ENCODE measurements at places on chromosomes 6 and 20.

DNA sequence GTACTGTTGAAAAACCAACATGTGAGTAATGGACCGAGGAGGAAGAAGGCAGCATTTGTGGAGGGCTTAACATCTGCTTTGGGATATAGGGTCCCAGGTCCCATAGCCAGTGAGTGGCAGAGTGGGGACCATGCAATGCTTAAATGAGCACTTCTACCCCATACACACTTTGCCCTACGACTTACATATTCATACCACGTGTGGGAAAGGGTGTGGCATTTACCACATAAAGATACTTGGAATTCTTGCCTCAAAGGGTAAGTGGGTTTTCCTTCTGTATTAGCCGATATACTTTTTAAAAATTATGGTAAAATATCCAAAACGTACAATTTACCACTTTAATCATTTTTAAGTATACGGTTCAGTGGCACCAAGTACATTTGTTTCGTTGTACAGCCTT, 199.3 kb downstream of the BACH2 start:
- DNase-seq: no peak

- no peak for DNase-seq
Measured at GRCh38 chr6:145866456-145867396, 52.1 kb upstream of the FBXO30 start.

- no peak for DNase-seq
Measured at GRCh38 chr6:9057937-9058336, 622.6 kb upstream of the SLC35B3 start.

- DNase-seq: no peak
Measured at GRCh38 chr20:50284811-50285375, 94.3 kb downstream of the CEBPB start.

GRCh38 chr6:116697480-116697879, 16.5 kb downstream of the KPNA5 start:
- no peak for DNase-seq

DNA sequence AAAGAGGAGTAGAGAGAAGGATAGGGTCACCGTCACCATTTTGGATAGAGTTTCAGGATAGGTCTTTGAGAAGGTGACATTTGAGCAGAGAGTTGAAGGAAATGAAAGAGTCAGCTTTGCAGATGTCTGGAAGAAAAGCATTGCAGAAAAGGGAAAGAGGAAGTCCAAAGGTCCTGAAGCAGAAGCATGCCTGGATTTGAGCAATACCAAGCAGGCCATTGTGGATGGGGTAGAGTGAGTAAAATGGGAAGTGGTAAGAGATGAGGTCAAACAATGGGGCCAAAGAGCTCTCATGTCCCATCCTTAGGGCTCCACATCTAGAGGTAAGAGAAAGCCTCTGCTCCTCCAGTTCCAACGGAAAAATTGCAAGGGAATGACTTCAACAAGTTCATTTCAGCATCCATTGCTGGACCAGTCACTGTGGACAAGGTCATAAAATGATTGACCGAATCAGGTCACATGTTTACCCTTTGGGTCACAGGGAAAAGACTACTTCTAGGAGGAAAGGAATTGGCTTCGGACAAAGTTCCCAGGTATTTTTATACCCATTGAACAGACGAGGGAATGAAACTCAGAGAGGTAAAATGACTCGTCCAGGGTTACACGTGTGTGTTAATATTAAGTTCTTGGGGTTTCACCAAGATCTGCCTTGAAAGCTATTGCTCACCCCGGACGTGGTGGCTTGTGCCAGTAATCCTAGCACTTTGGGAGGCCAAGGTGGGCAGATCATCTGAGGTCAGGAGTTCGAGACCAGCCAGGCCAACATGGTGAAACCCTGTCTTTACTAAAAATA, 6.6 kb upstream of the SAMHD1 start:
- no peak for DNase-seq

DNA sequence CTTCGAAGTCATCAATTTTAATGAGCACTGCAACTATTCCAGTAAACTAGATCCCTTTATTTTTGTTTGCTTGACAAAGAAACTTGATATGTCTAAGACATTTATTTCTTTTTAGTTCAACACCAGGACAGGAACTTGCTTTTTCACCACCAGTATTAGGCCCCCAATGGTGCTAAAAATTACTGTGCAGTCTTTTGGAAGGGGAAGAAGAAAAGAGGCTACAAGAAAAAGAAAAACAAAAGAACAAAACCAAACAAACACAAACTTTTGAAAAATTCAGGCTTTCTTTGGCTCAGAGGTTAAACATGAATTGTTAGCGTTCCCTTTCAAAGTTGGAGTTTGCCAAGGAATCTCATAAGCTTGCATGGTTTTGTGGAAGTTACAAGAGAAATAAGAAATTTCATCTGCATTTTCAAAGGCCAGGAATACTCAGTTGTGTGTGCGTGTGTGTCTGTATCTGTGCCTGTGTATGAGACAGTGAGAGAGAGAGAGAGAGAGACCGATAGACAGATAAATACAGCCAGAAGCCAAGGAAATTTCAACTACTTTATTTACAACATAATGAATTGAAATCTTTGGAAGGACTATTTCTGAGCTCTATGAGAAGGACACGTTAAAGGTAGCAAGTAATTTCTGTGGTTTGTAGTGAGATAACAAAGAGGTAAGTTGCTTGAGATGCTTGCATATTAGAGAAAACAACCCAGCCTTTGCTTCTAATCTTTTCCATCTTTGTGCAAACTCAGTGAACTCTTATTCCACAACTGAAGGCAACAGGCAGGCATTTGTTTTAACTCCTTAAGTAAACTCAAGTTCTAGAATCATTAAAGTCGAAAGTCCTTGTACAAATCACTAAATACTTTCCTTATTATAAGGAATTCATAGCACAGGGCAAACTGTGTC, 171.0 kb upstream of the CITED2 start:
- no peak for DNase-seq

DNA sequence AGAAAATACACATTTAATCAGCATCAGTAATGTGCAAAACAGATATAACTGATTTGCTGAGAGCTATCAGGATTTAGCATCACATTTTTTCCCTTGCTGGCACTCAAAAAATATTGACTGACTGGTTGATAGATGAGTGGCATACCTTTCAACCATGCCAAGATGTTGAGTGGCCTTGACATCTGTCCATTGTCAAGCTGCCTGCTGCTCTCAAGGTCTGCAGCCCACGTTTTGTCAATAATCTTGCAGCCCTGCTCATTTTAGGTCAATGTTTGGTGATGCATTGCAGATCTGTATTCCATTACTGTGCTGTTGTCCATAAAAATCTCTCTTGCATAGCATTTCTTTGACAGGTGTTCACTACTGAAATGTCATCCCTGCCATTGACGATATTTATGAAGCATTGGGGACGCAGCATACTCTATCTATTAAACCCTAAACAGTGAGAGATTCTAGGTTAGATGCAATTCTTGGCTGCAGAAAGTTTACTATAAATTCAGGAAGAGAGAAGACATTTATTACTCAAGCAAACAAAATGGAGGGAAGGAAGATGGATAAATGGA, 111.6 kb downstream of the BFSP1 start:
- no peak for DNase-seq

GRCh38 chr20:16052456-16052855, 520.8 kb downstream of the KIF16B start:
- DNase-seq: no peak

GRCh38 chr6:166955121-166955864, 1.1 kb downstream of the RNASET2 start:
- no peak for DNase-seq

DNA sequence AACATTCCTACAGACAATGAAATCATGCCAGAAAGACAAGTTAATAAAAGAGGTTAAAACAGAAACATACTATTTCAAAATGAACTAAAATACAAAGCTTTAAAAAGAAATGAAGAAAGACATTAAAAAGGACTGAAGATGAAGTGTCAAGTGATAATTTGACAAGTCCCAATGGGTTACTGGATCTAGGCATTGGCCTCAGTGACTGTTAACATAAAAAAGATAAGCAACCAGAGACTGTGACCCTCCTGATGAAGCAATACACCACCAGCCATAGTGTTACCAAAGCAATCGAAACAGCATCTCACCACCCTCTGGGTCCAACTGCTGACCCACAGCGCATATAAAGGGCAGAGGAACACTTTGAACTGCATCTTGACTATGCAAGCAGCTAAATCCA, 130.3 kb downstream of the FIG4 start:
- DNase-seq: no peak

DNA sequence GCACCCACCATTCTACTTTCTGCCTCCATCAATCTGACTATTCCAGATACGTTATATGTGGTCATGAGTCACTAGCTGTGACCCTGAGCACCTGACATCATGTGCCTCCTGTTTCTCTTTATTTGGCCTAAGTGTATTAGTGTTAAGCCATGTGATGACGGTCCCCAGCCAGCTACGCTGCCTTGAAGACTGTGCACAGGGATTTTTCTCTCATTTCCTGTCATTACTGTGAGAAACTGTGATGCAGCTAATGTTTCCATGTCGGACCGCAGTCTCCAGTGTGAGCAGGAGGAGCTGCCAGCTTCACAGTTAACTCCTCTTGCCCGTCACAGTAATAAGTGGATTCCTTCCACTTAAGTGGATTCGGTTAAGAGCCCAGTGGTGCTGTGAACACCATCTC, 9.9 kb upstream of the SPATS1 start:
- DNase-seq: no peak

GRCh38 chr6:140049251-140049650, 674.8 kb upstream of the CITED2 start:
- DNase-seq: no peak

GRCh38 chr20:57654363-57654997, 34.3 kb upstream of the ZBP1 start:
- peak; percentile 41 for DNase-seq

GRCh38 chr20:428658-429200, 20.6 kb downstream of the RBCK1 start:
- DNase-seq: no peak

DNA sequence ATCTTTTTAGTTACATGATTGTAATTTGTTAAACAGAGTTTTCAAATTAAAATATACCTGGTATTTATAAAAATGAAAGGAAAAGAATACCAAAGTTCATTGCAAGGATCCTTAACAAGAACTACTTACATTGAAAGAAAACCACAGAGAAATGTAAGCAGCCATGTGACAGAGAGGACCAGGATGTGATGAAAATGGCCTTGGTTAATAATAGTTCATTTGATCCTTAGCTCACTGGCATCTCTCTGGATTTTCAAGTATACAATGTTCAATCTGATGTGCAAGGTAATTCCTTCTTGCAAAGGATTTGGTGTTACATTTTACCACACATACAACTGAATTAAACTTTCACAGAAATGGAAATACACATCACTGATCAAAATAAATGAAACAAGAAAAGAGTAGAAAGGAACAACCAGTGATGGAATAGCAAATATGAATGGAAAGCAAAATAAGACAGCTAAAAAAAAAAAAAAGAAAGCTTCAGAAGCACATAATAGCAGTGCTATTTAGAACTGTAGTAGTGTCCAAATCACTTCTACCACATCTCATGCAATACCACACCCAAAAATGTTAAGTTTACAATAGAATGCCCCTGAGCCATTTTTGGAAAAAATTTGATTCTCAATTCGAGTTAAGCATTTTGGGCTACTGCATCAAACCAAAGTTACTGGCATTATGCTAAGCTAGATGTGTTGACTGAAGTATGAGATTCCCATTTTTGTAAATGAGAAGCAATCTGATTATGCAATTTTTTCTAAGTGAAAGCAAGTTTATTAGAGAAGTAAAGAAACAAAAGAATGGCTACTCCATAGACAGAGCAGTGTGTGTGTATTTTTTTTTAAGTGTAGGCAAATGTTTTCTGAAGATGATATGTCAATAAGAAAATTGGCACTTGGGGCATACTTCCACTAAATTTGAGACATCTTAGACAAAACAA, 22.6 kb upstream of the HLA-A start:
- no peak for DNase-seq

- DNase-seq: no peak
Measured at GRCh38 chr6:135170238-135170637, 10.9 kb upstream of the MYB start.

DNA sequence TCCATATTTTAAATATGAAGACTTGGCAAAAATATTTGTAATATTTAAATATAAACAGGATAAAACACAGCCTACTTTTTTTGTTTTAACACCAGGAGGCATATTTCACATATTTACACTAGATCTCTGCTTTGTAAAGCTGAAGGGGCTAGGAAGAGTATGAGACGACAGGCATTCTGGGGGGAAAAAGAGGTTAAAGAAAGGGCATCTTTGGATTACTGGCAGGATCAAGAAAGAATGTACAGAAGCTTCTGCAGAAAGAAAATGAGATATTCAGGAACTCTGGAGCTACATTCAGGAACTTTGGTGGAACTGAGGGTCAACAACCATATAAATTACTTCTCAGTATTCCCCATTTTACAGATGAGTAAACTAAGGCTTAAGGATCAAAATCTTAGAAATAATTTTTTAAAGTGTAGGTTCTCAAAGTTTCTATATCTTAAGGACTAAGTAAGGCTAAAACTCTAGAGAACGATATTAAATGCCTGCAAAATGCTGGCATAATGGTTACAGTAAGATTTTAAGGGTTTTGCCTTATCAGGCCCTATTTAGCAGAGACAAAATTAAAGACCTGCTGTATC, 156.5 kb downstream of the CDK19 start:
- DNase-seq: no peak

GRCh38 chr20:63536997-63537524, at the start of gene PTK6:
Gene PTK6 (minus strand): TSS chr20:63537376. CDS start chr20:63537314, 62 bp downstream.
- no peak for DNase-seq

DNA sequence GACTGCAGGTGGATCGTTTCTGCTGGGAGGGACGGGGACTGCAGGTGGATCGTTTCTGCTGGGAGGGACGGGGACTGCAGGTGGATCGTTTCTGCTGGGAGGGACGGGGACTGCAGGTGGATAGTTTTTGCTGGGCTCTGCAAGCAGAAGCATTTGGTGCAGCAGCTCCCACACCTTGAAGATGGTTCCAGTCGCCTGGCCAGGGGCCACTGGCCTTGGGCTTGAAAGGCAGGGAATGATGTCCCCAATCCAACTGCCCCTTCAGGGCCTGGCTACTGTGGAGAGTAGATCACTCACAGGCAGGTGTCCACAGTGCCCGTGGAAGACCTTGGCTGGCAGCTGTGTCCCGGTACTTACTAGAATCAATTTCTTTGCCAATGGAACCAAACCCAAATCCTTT, 68.2 kb downstream of the PSMG4 start:
- DNase-seq: no peak

Data from activated T-cell treated with anti-CD3 and anti-CD28 coated beads for 1 hour (primary cell).